Stimulated activated CD4-positive, alpha-beta T cell treated with anti-CD3 and anti-CD28 coated beads, Interleukin-12 subunit alpha, Interleukin-12 subunit beta, amount 100 ng/mL, for 48 hours (primary cell): ENCODE measurements at places on chromosomes 2 and 18.

- DNase-seq: no peak
Measured at GRCh38 chr2:68448671-68449653, 18.1 kb downstream of the FBXO48 start.

GRCh38 chr2:112277596-112278220, 2.3 kb downstream of the ZC3H6 start:
- no peak for DNase-seq

- DNase-seq: no peak
Measured at GRCh38 chr2:212766921-212767320, 228.3 kb upstream of the ERBB4 start.

DNA sequence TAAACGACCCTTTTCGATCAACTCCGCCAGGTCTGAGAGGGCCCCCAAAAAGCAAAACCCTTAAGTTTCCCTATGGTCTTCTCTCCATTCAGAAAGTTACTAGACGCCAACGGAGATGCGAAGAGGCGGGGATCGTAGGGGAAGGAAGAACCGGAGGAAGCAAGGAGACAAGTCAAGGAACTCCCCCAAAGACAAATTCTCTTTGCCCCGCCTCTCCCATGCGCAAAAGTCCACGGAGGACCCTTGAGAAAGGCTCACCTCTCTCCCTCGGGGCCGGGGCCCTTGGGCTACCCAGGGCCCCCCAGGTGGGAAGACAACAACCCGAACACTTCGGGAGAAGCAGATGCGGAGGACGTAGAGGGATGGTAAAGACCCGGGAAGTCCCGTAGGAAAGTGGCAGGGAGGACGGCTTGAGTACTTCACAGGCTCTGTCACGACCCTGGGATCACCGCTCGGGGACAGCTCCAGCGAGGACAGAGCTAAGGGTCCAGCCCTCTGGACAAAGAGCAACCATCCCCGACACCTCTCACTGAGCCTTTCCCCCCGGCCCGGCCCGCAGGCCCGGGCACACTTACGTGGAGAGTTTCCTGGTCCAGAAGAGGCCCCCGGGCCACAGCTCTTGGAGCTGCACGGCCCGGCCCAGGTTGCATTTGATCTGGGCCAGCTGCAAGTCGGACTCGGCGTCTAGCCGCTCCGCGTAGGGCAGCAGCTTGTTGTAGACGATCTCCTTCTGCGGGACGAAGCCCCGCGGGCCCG, 647 bp downstream of the PSME4 start:
- no peak for DNase-seq

DNA sequence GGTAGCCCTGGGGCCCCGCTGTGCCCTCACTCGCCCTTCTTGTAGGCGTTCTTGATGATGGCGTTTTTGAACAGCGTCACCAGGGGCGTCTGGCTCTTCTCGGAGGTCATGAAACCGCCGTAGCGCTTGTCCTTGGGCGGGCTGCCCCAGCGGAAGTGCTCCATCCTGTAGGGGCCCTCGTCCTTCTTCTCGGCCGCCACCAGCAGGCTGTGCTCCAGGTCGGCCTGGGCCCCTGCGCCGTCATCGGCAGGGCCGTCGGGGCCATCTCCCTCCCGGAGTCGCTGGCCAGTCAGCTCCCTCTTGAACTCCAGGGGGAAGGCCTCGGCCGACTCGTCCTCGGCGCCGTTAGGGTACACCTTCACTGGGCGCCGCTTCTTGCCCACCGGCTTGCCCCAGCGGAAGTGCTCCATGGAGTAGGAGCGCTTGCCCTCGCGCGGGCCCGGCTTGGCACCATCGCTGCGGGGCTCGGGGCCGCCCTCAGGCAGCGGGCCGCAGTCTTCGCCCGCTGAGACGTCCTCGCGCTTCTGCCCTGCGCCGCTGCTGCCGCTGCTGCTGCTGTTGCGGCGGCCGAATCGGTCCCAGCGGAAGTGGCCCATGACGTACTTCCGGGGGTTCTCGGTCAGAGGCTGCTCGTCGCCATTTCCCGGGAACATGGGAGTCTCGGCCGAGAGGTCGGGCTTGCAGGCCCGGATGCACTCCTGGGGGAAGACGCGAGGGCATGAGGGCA, 7.2 kb downstream of the POMC start:
- peak; percentile 51 for DNase-seq

GRCh38 chr18:52254367-52254766, 85.6 kb upstream of the DCC start:
- no peak for DNase-seq
